Amniotic stem cell (primary cell): ENCODE measurements at places on chromosomes 13 and 19.

DNA sequence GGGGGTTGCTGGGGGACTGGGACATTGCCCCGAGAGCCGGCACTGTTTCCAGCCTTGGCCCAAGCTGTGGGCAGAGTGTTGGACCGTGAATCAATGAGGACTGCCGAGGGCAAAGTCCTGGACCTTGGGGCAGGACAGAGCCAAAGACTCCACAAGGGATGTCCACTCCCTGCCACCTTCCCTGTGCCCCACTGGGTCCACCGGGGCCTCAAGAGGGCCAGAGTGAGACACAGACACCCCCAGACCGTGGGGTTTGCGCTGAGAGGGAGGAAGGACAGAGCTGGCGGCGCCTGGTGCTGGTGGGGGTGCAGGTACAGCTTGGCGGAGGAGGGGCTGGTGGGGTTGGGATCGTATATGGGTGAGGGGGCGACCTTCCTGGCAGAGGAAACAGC is 11.8 kb downstream of the MAST3 start:
- no peak for DNase-seq

GRCh38 chr19:49148784-49149651 is 6.2 kb downstream of the HRC start:
- DNase-seq: peak; percentile 81

GRCh38 chr19:13100031-13100588 is 2.5 kb downstream of the LYL1 start:
- no peak for DNase-seq

DNA sequence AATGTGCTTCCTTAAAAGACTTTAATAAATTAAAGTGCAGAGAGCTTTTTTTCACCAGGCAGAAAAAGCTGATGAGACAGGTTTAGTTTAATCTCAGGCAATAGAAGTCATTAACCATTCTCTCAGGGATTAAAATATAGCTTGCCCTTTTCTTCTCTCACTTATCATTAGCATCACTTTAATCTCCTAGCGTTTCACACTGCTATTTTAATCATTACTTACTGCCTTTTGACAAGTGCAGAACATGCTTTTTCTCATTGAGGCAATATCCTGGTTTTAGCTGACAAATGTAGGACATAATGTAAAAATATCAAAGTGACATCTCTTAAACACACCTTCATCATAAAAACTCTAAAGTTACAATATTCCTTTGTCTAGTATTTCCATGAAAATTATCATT is 94.6 kb downstream of the DACH1 start:
- no peak for DNase-seq

- no peak for DNase-seq
These were observed 134.3 kb downstream of the TRPC4 start for GRCh38 chr13:37735293-37735692.

DNA sequence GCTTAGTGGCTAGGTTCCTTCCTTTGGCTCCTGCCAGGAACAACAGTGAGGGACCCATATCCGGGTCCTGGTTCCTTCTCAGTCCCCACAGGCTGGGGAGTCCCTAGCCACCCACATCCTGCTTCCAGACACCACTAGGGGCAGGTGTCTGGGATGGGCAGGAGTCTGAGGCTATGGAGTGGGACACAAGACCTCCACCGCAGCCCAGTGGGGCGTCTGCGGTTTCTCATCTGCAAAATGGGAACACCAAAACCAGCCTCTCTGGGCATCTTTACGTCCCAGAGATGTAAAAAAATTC is 879 bp upstream of the FCGBP start:
- DNase-seq: no peak

DNA sequence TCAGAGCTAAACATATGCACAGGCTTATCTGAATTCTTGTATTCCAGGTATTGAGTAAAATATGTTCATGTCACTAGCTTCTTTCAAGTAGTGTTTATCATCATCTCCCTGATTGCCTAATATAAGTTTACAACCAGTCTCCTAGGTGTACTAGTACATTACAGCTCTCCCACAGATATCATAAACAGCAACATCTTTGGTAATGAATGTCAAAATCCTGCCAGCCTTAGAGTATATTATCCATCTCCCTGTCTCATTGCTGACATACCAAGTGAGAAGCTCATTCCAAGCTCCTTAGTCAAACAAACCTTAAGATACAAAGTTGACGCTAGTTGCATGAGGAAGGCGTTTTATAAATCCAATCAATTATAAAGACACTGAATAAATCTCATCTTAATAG is 689.1 kb upstream of the GPC6 start:
- no peak for DNase-seq

GRCh38 chr13:73860501-73860900 is 273.7 kb downstream of the KLF12 start:
- no peak for DNase-seq

DNA sequence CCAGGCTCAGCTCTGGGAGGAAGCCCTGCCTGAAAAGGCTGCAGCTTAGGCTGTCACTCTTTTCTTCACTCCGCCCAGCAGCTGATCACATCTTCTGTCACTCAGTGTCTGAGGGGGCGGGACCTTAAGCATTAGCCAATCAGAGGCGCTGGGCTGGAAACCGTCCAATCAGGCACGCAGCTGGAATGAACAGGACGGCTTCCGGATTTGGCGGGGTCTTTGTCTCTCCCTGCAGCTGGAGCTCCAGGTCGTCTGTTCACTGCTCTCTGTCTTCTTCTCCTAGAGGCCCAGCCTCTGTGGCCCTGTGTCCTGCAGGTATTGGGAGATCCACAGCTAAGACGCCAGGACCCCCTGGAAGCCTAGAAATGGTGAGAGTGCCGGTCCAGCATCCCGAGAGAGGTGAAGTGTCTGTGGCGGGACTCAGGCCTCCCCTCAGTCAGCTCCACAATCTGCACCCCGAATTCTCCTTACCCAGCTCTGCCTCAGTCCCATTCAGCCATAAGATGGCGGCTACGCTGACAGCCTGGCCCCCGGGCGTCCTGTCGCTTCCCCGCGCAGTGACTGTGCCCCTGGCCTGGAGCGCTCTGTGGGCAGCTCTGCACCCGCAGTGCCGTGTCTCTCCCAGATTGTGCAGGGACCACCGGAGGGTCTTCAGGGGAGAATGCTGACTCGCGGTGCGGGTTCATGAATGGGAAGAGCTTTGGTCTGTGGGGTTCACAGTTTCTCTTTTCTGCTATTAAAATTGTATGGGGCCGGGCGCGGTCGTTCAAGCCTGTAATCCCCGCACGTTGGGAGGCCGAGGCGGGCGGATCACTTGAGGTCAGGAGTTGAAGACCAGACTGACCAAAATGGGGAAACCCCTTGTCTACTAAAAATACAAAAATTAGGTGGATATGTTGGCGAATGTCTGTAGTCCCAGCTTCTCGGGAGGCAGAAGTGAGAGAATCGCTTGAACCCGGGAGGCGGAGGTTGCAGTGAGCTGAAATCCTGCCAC is at the start of gene ZNF66:
TSS of gene ZNF66 (plus strand) at position 222 of the 994 bp plus-strand sequence. CDS start at position 366, 144 bp downstream.
- DNase-seq: peak; percentile 94

DNA sequence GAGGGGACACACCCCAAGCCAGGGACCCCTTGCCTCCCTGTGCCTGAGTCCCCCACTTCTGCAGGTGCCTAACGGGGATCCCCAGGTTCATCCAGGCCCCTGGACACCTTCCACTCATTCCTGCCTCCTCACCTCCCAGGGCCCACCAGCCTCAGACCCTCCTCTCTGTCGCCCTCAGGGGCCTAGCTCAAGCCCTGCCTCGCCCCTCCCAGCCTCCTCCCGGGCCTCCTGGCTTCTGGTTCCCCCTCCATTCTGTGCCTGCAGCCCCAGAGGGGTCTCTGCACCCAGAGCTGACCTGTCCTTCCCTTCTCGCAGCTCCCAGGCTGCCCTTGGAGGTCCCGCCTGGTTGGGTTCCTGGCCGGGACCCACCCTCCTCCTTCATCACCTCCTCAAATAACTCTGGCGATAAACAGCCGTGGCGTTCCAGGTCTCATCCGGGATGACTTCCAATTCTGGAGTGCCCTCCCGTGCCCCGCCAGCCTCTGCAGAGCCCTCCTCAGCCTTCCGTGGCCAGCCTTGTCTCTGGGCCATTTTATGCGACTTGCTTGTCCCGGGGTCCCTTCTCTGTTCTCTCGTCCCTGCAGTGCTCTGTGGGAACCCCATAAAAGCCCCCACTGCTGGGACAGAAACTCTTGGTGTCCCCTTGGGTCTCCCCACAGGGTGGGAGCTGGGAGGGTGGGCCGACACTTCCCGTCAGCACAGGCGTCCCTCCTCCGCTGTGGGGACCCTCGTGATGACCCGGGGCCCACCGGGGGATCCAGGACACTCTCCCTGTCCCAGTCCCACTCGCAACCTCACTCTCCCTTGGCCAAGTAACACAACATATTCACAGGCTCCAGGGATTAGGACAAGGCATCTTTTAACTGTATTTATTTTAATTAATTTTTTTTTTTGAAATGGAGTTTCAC is 9.2 kb downstream of the JOSD2 start:
- no peak for DNase-seq

- no peak for DNase-seq
These were observed 244.4 kb upstream of the MAB21L1 start for GRCh38 chr13:35720690-35721554.

GRCh38 chr19:14090509-14091080 is at the start of gene SAMD1:
SAMD1 (minus strand) TSS chr19:14090751.
- DNase-seq: peak; percentile 72

DNA sequence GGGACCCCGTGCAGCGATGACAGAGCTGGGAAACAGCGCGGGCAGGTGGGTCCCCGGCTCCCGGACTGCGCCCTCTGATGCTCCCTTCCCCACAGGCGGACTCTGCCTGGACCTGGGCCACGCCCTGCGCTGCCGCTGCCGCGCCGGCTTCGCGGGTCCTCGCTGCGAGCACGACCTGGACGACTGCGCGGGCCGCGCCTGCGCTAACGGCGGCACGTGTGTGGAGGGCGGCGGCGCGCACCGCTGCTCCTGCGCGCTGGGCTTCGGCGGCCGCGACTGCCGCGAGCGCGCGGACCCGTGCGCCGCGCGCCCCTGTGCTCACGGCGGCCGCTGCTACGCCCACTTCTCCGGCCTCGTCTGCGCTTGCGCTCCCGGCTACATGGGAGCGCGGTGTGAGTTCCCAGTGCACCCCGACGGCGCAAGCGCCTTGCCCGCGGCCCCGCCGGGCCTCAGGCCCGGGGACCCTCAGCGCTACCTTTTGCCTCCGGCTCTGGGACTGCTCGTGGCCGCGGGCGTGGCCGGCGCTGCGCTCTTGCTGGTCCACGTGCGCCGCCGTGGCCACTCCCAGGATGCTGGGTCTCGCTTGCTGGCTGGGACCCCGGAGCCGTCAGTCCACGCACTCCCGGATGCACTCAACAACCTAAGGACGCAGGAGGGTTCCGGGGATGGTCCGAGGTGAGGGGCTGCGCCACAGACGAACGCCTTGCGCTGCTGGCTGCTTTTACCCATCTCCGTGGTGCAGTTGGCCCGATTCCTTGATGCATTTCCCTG is 7.8 kb upstream of the SELENOV start:
- no peak for DNase-seq

- DNase-seq: no peak
These were observed 58.3 kb upstream of the ZNF507 start for GRCh38 chr19:32287086-32287485.

GRCh38 chr19:41356984-41357739 is 3.4 kb upstream of the TGFB1 start:
- no peak for DNase-seq

- no peak for DNase-seq
These were observed 259.9 kb downstream of the EFNB2 start for GRCh38 chr13:106275446-106276032.

GRCh38 chr13:100442095-100442832 is 146.3 kb downstream of the GGACT start:
- DNase-seq: no peak

DNA sequence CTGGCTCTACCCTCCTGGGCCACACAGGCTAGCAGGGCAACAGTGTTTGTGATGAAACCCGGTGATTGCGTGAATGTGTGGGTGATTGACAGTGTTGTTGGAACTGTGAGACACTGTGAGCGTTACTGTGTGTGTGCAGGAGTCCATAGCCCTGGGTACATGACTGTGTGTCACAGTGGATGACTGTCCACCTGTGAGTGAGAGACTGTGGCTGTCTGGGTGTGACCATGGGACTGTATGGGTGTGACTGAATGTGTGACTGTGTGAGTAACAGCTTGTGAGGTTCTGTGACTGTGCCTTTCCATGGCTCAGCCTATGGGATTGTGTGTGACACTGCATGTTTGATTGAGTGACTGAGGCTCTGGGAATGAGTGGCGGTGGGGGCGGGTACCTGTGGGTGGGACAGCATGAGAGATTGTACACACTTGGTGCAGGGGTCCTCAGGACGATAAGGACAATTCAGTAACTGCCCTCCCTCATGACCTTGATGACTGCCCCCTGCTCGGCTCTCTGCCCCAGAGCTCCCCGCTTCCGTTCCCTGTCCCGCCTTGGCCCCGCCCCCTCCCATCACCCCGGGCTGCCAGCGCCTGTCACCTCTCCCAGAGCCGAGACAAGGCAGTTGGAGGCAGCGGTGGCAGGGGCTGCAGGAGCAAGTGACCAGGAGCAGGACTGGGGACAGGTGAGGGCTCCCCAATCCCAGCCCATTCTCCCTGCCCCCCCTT is at the start of gene GIPR:
TSS of gene GIPR (plus strand) at position 602 of the 722 bp plus-strand sequence. CDS start 1,300 bp downstream, outside the sequence.
- no peak for DNase-seq

- peak; percentile 76 for DNase-seq
These were observed 141.7 kb upstream of the SERP2 start for GRCh38 chr13:44231786-44232516.

DNA sequence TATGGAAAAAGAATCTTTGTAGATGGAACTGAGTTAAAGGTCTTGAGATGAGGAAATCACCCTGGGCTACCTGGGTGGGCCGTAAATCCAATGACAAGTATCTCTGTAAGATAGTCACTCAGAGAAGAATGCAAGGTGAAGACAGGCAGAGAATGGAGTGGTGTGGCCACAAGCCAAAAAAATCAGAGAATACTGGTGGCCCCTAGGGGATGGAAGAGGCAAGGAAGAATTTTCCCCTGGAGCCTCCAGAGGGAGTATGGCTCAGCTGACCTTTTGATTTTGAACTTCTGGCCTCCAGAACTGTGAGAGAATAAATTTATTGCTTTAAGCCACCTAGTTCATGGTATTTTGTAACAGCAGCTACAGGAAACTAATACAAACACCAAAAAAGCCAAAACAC is 32.7 kb upstream of the CSNK1A1L start:
- DNase-seq: no peak

DNA sequence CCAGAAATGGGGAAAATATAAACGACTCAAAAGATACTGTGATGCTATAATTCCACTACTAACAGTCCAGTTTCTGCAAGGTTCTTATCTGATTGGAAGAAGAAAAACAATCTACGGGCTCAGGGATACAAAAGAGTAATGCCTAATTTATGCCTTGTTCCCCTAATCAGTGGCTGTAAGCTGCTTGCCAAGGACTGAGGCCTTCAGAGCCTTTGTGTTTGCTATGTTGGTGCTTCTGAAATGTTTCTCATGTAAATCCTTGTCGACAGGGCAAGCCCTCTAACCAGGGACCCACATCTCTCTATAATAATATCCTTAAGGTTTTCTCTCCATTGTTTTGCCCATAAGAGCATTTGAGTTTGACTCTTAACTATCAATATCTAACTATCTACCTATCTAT is 89.7 kb upstream of the CLDN10 start:
- DNase-seq: no peak

DNA sequence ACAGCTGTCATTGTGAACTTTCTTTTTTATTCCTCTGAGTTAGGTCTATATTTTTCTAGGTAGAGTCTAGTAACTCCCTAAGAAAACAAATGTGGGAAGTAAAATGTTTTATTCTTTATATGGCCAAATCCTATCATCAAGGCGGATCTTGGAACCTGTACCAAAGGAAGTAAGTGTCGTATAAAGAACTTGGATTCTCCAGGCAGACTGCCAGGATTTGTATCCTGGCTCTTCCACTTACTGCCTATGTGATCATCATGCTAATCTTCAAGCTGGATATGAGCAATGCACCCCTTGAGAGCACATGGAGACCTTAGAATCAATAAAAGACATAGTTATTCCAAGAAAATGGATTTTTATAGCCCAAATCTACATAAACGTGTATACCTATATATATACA is 286.5 kb downstream of the PCDH17 start:
- DNase-seq: no peak
